Sciatic nerve (tissue), 2 donors: ENCODE measurements at places on chromosomes 16 and 17.

- DNase-seq, result no peak
These were observed 84.8 kb upstream of the TBC1D3K start for GRCh38 chr17:37839196-37839978.

DNA sequence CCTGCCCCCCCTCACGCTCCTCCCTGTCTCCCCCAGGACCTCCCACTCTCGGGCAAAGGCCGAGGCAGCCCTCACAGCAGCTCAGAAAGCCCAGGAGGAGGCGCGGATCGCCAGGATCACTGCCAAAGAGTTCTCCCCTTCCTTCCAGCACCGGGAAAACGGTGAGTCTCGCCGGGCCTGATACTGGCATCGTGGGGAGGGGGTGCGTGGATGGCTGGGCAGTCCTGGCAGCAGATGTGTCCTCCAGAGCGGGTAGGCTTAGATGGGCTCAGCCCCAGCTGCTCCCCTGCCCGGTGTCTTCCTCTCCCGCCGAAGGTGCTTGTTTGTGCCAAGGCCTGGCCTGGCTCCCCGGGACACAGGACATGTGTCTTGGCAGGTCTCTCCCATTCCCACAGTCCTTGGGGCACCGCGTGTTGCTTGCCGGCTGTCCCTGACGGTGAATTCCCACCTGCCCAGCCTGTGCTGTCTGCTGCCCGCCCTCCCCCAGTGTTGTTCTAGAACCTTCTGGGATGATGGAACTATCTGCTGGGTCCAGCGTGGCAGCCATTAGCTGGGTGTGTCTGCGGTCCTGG lies 81.6 kb downstream of the KLHDC4 start:
- no peak for DNase-seq

GRCh38 chr17:43140396-43141332 lies 15.5 kb upstream of the BRCA1 start:
- no peak for DNase-seq

GRCh38 chr17:34243364-34244320 lies 11.4 kb upstream of the CCL2 start:
- DNase-seq, result no peak

DNA sequence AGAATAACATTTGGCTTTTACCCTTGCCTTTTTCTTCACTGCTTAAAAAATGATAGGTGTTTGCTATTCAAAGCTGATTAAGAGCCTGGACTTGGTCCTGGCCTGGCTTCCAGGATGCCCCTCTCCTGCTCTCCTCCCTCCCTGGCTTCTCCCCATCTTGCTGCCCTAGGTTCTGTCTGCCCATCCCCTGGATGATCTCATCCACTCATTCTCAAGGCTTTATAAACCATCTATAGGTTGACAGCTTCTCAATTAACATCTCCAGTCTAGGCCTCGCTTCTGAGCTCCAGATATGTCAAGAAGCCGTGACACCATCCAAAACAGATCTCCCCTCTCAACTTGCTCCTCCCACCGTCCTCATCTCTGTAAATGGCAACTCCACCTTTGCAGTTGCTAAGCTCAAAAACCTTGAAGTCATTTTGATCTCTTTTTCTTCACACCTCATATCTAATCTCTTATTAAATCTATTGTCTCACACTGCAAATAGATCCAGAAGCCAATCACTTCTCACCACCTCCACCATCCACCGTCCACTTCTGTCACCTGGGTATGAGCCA lies 8.7 kb downstream of the ZNF771 start:
- no peak for DNase-seq

DNA sequence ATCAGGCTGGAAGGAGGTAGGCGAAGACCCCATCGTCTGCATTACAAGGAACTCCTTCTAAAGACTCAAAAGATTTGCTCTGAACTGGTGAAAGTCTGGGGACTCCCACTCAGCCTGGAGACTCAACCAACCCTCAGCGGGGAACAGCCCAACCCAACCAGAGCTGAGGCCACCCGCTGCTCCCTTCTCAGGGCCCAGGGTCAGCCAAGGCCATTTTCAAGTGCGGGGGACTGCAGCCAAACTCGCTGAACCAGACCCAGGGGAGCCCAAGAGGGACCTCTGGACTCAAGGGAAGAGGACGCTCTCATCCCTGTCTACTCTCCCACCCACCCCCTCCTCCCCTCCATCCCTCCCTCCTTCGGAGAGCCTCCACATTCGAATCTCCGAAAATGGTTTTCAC lies 24.1 kb downstream of the XYLT1 start:
- no peak for DNase-seq

DNA sequence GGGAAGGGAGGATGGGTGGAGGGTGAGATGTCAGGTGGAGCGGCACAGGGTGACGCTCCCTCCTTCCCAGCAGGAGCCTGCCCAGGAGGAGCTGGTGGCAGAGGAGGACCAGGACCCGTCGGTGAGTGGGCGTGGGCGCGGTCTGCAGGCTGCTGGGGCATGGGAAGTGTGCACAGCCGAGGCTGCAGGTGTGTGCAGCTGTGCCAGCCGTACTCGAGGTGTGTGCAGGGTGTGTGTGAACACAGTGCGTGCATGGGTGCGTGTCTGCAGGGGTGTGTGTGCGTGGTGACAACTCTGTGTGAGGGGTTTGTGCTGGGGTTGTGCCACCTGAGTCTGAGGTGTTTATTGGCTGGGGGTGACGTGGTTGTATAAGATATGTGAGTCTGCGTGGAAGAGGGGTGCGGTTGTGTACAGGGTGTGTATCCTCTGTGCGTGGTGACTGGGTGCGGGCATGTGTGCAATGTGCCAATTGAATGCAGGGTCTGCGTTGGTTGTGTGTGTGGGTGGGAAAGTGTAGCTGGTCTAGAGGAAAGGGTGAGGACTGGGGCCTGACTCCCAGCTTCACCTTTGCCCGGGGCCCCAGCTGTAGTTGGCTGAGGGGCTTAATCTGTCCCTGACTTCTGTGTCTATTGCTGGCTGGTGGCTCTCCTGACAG lies 670 bp downstream of the TNFSF12 start:
- no peak for DNase-seq

- DNase-seq, result no peak
These were observed 18.4 kb downstream of the HS3ST6 start for GRCh38 chr16:1899641-1900451.

GRCh38 chr17:1557355-1558095 lies 5.1 kb downstream of the PITPNA start:
- no peak for DNase-seq

GRCh38 chr17:73118951-73119391 lies 26.5 kb upstream of the SLC39A11 start:
- no peak for DNase-seq
